ENCODE measurements at places on chromosomes 2 and 18. TPM values are rescaled to one million over a fixed set of nuclear protein-coding genes. Genes with fewer than 3 reads are reported as not detected.
A peak's percentile ranks its signal among the peaks of the same experiment; 100 is the strongest.

DNA sequence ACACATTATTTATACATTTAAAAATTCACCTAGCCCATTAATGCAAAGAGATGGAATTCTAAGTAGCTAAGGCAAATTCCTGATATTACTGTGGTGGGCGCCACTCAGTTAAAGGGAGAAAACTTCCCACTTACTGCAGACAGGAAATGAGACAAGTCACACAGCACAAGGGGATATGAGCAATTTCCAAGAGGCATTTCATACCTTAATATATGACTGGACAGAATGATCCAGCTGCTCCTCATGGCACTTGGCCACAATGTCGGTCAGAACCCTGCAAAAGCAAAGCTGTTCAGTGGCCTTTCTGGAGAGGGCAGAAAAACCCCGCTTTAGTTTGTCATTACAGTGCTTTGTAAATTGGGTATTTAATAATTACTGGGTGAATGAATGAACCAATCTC is 121.4 kb upstream of the CCDC195 start:
- H3K36me3 ChIP-seq, result peaks cover 19% of the 10 kb centered on the region
- DNase-seq, result no peak
- H3K27ac ChIP-seq, result peak overlapping the region; percentile 48
- peaks cover 31% of the 10 kb centered on the region for H3K4me1 ChIP-seq

DNA sequence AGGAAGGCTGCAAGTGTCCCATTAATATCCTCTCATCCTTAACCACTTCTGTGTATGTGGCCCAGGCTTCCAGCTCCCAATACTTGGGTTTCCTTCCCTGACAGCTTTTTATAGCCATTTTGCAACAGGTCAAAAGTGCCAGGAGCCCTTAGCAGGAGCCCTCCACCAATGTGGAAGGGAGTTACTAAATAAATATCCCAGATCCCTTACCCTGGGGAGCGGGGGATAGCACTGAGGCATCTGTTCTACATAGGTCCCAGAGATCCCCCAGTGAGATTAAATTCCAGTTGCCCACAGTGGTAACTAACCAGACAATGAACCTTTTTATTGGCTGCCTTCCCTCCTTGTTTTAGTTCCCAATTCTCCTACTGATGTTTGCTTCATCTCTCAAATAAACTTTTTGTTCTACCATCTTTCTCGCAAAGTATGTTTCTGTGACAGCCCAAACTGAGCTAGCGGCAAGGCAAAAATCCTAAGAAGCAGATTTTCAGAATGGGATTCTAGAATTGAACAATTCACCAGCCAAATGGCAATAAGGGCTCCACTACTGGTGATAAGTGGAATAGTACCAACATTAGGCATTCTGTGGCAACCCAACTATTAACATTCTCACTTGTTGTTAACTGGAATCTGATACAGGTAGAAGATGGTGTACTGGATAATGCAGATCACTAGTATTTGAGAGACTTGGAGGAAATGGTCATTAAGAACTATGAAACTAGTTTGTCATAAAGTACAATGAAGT is 83.9 kb upstream of the MAPRE2 start:
- H3K36me3 ChIP-seq, result no peaks in the 10 kb centered on the region
- peak overlapping the region; percentile 80 for H3K27ac ChIP-seq
- no peaks in the 10 kb centered on the region for H3K27me3 ChIP-seq
- no peak for DNase-seq

DNA sequence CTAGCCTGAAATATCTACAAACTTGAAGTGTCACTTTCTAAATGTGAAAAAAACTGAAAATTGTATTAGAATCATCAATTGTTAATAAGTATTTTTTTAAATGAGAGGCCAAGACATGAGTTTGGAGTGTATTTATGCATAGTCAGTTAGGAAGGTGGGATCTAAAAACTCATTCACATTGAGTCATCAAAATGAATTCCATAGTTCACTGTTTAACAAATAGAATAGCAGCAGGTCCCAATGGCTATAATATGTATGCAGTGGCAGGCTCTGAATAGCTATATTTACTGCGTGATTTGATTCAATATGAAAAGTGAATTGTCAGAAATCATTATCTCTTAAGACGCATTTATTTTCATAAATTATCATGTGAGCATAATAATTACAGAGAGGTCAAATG is 256.1 kb downstream of the ZNF385B start:
- H3K27me3 ChIP-seq, result no peaks in the 10 kb centered on the region
- peaks cover 5% of the 10 kb centered on the region for H3K4me1 ChIP-seq
- no peak overlapping the region for H3K4me3 ChIP-seq
- no peak for DNase-seq
- no peaks in the 10 kb centered on the region for H3K36me3 ChIP-seq

DNA sequence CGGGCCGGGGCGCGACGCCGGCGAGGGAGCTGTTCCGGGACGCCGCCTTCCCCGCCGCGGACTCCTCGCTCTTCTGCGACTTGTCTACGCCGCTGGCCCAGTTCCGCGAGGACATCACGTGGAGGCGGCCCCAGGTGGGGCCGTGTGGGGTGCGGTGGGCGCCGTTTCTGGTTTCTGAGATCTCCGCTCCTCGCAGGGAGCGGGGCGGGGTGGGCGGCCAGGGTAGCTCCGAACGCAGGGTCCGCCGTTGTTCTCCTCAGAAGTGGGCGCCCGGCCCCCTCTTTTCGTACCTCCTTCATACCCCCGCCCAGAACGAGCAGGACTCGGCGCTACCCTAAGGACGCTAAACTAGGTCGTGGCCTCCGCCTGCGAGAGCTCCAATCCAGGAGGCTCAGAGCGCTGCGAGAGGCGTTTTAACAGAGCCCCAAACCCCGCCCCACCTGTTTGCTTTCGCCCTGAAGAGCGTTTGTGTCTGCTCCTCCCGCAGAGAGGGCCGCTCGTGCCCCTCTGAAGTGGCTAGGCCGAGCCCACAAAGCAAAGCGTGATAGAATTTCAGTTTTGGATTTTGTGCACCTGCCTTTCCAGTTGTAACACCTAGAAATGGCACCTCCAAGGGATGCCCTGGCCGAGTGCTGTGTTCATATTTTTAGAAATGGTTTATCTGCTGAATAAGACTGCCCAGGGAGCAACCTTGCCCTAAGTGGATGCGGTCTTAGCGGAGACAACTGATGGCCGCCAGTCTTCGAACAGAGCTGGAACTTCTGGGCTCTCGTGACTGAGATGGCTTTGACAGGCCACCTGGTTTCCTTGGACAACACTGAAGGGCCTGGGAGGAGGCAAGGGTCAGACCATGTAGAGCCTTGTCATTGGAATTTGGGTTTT is 626 bp downstream of the CAPN10 start:
- no peaks in the 10 kb centered on the region for H3K27me3 ChIP-seq
- H3K36me3 ChIP-seq, result no peaks in the 10 kb centered on the region
- peak overlapping the region; percentile 65 for H3K27ac ChIP-seq
- peaks cover 34% of the 10 kb centered on the region for H3K4me1 ChIP-seq

DNA sequence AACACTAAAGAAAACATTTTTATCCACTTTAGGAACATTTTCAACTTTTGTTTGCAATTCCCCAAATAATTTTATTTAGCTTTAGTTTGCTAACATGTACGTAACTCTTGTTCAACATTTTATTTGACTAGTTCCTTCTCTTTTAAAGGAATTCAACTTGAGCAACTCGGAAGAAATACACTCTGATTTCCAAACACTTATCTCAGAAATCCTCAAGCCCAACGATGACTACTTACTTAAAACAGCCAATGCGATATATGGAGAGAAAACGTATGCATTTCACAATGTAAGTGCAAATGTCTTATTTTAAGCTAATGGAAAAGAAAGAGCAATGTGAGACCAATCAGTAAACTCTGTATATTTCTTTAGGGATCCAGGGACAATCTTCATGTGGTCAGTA is 10.1 kb downstream of the SERPINB10 start:
- no peak for DNase-seq
- H3K27ac ChIP-seq, result no peak overlapping the region
- H3K4me3 ChIP-seq, result no peak overlapping the region
- H3K4me1 ChIP-seq, result no peaks in the 10 kb centered on the region
- peaks cover 45% of the 10 kb centered on the region for H3K27me3 ChIP-seq

- peaks cover 54% of the 10 kb centered on the region for H3K4me1 ChIP-seq
- no peak for DNase-seq
- no peak overlapping the region for H3K4me3 ChIP-seq
- H3K36me3 ChIP-seq, result no peaks in the 10 kb centered on the region
- no peaks in the 10 kb centered on the region for H3K27me3 ChIP-seq
Observed at GRCh38 chr2:28348149-28348567, 44.5 kb upstream of the FOSL2 start.

The RBM43 gene
- total RNA-seq, result 6.9 TPM

DNA sequence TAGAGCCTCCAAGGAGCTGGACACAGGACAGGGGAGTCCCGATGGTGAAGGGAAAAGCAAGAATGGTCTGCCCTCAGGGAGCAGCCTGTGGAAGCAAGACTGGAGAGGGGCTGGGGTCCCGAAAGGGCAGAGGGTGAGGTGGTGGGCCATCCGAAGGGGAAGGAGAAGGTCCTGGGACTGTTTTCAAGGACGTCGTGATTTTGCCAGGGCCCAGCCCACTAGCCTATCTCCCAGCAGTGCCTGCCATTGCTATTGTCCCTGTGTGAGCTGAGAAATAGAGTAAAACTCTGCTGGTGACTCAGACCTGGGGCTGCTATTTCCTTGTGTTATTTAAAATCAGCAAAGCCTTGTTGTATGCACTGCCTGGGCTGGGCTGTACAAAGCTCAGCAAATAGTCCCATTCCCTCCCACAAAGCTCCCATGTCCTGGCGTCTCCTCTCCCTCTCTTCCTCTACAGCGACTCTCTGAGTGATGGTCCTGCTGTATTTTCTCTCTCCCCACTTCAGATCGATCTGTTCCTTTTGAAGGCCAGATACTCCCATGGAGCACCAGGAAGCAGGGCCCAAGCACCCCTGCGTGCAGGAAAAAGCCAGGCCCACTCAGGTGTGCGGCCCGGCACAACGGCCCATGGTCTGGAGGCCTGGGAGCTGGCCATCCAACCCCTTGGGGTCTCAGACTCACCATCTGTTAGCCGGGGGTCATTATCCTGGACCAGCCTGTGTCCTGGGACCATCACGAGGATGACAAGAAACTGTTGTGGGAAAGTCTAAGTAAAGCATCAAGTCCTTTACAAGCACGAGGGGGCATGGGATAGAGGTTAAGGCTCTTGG is 65.0 kb upstream of the OTOF start:
- H3K4me1 ChIP-seq, result peaks cover 3% of the 10 kb centered on the region
- no peak overlapping the region for H3K4me3 ChIP-seq
- no peak for DNase-seq
- H3K27ac ChIP-seq, result no peak overlapping the region
- no peaks in the 10 kb centered on the region for H3K36me3 ChIP-seq
- H3K27me3 ChIP-seq, result peaks cover 50% of the 10 kb centered on the region

The ATP6V1B1 gene
- 6.3 TPM for total RNA-seq

The PDK1 gene
- 7.2 TPM for total RNA-seq

The CDH2 gene
- total RNA-seq, result 83.8 TPM

The GPR17 gene
- not detected for total RNA-seq

DNA sequence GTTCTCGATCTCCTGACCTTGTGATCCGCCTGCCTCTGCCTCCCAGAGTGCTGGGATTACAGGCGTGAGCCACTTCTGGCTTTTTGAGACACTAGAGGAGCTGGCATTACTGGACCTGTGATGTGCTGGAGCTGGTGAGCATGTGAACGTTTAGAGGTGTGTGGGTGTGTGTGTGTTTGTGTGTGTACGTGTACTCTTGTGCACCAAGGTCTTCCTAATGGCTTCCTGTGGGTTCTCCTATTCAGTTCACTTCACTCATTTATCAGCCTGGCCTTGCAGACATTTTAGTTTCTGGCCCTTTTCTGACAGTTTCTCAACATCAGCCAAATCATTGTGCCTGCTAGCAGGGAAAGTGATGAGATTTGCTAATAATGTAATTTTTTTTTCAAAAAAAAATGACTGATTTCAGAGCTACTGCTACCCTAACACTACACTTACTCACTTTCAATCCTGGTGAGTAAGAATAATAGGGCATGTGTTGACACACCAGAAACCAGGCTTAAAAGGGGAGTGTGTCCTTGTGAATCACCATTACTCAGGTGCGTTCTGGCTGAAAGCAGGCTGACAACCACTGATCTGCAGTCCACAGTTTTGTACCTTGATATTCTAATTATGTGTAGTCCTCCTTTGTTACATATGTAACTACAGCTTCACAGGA is 41.0 kb upstream of the ACTR3 start:
- peaks cover 11% of the 10 kb centered on the region for H3K27me3 ChIP-seq
- no peaks in the 10 kb centered on the region for H3K4me1 ChIP-seq
- H3K36me3 ChIP-seq, result no peaks in the 10 kb centered on the region
- H3K27ac ChIP-seq, result no peak overlapping the region
- H3K4me3 ChIP-seq, result no peak overlapping the region
